ENCODE measurements at places on chromosomes 13 and 19.

- peak; percentile 71 for DNase-seq
These were observed 1.1 kb upstream of the MED26 start for GRCh38 chr19:16628984-16629691.

GRCh38 chr13:95955255-95955654, 97.9 kb downstream of the UGGT2 start:
- no peak for DNase-seq

DNA sequence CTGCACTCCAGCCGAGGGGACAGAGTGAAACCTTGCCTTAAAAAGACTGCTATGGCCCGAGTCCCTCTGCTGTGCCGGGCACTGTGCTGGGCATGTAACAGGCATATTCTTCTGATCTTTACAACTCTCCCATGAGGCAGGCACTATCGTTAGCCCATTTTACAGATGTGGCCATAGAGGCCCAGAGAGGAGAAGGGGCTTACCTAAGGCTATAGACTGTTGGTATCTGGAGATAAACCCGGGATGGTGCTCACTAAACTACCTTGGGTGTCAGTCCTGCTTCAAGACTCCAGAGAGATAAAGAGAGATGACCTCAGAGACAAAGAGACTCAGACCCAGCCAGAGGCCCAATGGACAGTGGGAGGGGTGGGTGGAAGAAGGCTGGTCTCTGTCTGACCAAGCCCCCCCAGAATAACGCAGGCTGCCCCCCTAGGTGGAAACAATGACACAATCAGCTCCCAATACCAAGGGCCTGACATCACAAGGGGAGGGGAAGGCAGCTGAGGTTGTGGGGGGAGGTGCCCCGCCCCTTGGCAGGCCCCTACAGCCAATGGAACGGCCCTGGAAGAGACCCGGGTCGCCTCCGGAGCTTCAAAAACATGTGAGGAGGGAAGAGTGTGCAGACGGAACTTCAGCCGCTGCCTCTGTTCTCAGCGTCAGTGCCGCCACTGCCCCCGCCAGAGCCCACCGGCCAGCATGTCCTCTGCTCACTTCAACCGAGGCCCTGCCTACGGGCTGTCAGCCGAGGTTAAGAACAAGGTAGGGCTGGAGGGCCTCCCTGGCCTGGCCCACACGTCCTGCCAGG, at the start of gene CNN1:
Gene CNN1 (plus strand): TSS at position 620 of the 805 bp plus-strand sequence. CDS start 77 bp downstream, at position 697.
- no peak for DNase-seq

- no peak for DNase-seq
These were observed 16.4 kb downstream of the POLRMT start for GRCh38 chr19:616747-617526.

- no peak for DNase-seq
These were observed 41.2 kb upstream of the TRPC4 start for GRCh38 chr13:37910790-37911189.

DNA sequence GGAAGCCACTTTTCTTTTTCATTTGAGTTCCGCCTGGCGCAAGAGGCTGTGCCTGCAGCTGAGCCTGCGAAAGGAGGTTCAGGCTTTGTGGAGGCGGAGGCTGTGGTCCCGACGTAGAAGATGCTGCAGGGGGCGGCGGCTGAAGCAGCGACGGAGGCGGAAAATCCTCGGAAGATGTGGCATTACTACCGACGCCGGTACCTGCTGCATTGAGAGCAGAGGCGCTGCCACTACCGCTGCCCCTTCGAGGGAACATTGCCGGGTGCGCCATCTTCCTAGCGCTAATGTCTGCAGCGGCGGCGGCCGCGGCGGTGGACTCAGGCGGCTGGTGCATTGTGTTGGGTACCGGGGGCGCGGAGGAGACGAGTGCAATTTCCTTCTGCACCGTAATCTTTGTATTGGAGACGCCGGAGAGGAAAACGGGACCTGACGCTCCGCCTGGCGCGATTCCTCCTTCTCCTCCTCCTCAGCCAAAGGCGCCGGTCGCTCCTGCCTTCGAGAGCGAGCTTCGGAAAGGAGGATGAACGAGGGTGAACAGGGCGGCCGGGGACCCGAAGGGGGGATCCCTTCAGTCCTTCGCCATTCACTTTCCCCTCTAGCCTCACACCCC, at the start of gene TSC22D1:
Gene TSC22D1 (minus strand): TSS at position 590 of the 610 bp plus-strand sequence. CDS start 256 bp downstream, at position 334.
- peak; percentile 25 for DNase-seq

GRCh38 chr13:79062291-79062690, 343.8 kb downstream of the RBM26 start:
- no peak for DNase-seq

- DNase-seq = no peak
These were observed 255.1 kb downstream of the TBC1D4 start for GRCh38 chr13:75226733-75227435.

DNA sequence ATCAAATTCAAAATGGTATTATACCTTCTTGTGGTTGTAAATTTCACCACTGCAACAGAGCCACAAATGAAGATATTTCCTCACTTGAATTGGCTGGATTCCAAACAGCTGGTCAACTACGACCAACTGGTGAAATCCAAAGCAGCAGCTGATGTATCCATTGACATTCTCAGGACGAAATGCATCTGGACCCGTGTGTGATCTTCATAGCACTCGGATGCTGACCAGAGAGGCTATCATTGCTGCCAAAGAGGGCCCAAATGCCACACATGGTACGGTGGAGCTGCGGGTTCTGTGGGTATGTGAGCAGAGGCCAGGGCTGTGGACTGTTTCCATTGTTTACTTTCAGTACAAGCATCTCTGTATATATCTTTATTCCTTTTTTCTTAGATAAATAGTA, 25.6 kb upstream of the PCCA start:
- DNase-seq = no peak

DNA sequence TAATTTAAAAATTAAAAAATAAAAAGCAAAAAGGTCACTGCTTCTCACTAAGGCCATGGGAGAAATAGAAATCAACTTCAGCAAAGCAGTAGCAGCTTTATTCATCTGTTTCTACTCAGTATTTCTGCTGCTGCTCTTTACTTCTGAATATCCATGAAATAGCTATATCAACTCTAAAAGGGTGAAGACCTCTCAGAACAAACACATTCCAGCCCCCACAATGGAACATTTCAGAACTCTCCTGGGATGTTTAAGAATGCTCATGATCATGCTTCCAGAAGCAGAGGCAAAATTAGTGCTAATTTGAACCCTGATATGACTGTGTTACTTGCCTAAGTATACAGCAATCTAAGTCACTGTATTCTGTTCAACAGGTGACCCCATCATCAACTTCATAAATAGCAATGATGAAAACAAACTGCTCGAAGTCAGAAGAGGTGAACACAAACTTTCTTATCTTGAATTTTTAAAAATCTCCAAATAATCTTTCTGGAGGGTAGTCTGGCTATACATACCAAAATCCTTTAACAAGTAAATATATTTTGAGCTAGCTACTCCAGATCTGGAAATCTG, 29.6 kb upstream of the DOCK9 start:
- DNase-seq = no peak

DNA sequence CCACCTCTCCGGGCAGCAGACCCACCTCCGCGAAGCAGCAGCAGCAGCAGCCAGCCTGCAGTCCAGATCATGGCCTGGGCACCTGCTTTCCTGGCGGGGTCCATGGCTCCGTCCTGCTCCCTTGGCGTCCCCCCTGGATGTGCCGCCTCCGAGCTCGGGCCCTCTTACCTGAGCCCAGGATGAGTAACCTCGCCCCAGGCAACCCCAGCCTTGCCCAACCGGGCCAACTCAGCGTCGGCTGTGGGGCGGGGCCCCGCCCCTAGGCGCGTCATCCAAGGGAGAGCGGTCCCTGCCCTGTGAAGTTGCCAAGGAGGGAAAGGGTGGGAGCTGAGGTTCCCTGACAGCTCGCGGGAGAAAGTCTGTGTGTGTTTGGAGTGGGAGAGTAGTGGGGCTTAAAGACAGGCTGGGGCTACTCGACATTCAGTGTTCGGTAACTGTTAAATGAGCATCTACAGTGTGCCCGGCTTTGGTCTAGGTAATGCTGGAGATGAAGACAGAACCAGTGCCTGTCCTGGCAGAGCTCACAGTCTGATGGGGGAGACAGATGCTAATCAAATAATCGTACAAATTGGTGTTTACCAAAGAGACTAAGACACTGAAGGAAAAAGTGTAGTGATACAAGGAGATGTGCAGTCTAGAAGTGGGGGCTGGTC, at the start of gene LYPD3:
Gene LYPD3 (minus strand): TSS at position 141 of the 653 bp plus-strand sequence. CDS start 37 bp downstream, at position 104.
- no peak for DNase-seq

- DNase-seq = no peak
These were observed 1.5 kb upstream of the CGB7 start for GRCh38 chr19:49059053-49059452.

All from RPMI8226 (cell line).